AG09309 (cell line): ENCODE measurements at places on chromosomes 12 and 14.

GRCh38 chr14:73774241-73774570 is 60.0 kb upstream of the PNMA1 start:
- no peak for DNase-seq

DNA sequence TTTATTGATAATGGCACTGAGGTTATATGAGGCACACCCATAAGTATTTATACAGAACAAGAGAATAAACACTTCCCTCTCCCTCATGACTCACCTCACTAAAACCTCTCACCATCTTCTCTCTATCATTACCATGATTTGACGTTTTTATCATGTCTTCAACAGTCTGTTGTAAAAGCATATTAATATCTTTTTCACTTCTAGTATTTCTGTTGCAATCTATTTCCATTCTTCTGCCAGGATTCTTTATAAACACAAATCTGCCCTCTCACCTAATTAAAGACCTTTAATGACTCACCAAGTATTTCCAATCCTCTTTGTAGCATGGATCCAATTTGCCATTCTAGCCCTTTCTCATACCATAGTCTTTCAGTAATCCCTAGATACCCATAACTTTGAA is 527.7 kb downstream of the SLC16A7 start:
- DNase-seq, result peak; percentile 20

GRCh38 chr12:67069451-67070306 is 199.5 kb upstream of the CAND1 start:
- no peak for DNase-seq

- DNase-seq, result no peak
These were observed 1182.8 kb downstream of the FLRT2 start for GRCh38 chr14:86712727-86713126.
